Neural crest cell (in vitro differentiated cells): ENCODE measurements at places on chromosomes 11 and 22.
A peak's percentile ranks its signal among the peaks of the same experiment; 100 is the strongest.

DNA sequence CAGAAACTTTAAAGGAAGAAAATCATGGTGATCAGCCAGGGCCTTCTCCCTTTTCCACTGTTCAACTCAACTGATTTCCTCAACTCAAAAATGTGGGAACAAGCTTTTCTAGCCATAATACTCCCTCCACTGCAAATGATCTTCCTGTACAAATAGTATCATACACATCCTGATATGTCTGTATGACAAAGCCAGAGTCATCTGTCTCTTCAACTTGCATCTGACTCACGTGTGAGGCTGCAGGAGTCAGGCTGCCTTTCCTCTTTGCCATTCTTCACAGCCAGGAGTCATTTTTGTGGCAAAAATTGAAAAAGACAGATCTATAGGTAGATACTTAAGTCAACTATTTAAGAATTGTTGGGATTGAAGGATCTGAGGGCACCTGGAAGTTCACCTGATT is 13.3 kb downstream of the PATZ1 start:
- peaks cover 26% of the 10 kb centered on the region for H3K36me3 ChIP-seq
- DNase-seq = no peak
- H3K4me3 ChIP-seq = no peak overlapping the region
- H3K27ac ChIP-seq = no peak overlapping the region
- H3K27me3 ChIP-seq = no peaks in the 10 kb centered on the region

- H3K27ac ChIP-seq = no peak overlapping the region
- H3K4me3 ChIP-seq = no peak overlapping the region
- peaks cover 5% of the 10 kb centered on the region for H3K4me1 ChIP-seq
- DNase-seq = no peak
Measured at GRCh38 chr11:68780829-68781228, 29.5 kb upstream of the TESMIN start.

DNA sequence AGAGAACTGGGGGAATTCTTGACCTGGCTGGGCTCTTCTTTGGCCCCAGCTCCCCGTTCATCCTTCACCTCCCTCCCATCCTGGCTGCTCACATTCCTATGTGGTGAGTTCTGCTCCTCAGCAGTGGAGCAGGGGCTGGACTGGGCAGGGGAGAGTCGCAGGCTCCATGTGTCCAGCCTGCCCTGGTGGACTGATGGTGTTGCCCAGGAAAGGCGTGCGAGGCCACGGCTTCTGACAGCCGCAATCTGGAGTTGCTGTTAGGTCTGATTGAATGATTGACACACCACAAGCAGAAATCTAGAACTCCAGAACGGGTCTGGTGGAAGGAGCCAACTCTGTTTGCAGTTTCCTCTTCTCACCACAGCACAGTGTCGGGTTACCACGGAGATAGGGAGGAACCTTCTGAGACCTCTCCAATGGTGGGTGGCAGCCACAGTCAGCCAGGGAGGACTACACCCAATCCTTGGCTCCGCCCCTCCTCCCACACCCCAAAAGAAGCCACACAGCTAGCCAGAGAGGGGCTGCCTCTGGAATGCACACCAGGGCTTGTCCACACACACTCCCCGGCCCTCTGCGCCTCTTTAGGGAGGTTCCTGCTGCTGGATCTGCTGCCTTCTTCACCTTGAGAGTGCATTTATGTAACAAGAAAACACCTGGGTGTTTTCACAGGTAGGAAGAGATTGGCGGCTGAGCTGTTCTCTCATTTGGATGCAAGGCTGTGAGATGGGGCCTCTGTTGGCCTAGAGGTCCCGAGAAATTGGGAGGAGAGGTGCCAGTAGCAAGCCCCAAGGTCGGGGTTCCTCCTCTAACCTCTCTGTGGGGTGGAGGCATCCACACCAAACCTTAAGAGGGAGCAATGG is 56.4 kb upstream of the CD44 start:
- H3K27ac ChIP-seq = no peak overlapping the region
- no peaks in the 10 kb centered on the region for H3K27me3 ChIP-seq
- H3K4me3 ChIP-seq = no peak overlapping the region
- H3K4me1 ChIP-seq = peaks cover 8% of the 10 kb centered on the region
- H3K36me3 ChIP-seq = no peaks in the 10 kb centered on the region

DNA sequence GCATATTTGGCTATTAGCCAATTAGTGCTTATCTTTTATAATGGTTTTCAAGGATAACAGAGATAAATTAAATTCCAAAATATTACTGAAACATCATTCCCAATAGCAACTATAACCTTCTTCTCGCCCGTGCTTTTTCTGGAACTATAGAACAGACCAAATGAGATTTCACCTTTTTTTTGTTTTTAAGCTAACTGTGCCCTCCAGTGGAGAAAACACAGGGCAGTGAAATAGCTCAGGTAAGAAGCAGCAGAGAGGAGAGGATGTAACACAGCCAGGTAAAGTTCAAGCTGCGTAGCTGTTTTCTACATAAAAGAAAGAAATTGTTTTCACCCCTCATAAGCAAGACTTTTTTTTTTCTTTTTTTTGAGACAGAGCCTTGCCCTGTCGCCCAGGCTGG is 28.2 kb downstream of the HSD17B12 start:
- H3K27me3 ChIP-seq = no peaks in the 10 kb centered on the region
- H3K4me3 ChIP-seq = no peak overlapping the region
- H3K27ac ChIP-seq = no peak overlapping the region
- peaks cover 27% of the 10 kb centered on the region for H3K36me3 ChIP-seq
- H3K4me1 ChIP-seq = peaks cover 15% of the 10 kb centered on the region

- H3K27me3 ChIP-seq = no peaks in the 10 kb centered on the region
- no peaks in the 10 kb centered on the region for H3K36me3 ChIP-seq
- no peak for DNase-seq
- peaks cover 40% of the 10 kb centered on the region for H3K4me1 ChIP-seq
- peak overlapping the region; percentile 22 for H3K27ac ChIP-seq
- H3K4me3 ChIP-seq = peak overlapping the region; percentile 51
Measured at GRCh38 chr22:39498368-39498767, 3.7 kb upstream of the MIEF1 start.
